CD4-positive, alpha-beta T cell (primary cell): ENCODE measurements at places on chromosomes 12 and 14. TPM values are rescaled to one million over a fixed set of nuclear protein-coding genes. Genes with fewer than 3 reads are reported as not detected.

- DNase-seq = no peak
Measured at GRCh38 chr12:33588725-33589405, 149.2 kb upstream of the SYT10 start.

The TMBIM4 gene
- total RNA-seq = 24.1 TPM

- no peak for DNase-seq
Measured at GRCh38 chr12:44584625-44585024, 291.5 kb downstream of the NELL2 start.

DNA sequence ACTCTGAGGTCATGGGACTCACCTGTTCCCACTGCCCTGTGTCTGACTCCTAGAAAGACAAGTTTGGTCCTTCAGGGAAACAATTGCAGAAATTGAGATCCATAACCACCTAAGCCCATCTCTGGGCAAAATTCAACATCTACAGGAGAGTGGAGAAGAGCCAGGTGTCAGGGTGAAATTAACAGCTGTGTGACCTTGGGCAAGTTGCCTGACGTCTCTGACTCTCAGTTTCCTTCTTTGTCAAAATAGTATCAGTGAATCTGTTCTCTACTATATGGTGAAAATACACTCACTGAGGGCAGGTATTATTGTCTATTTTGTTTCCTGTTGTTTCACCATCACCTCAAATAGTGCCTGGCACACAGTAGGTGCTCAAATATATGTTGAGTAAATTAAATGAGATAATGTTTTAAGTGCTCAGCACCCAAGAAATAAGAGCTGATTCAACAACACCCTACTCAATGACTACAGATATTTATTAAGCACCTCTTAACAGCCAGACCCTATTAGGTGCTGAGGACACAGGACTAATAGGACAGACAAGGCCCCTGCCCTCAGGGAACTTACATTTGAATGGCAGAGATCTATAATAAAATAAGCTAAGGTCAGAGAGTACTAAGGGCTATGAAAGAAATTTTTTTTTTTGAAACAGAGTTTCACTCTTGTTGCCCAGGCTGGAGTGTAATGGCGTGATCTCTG, 14.2 kb upstream of the IFT81 start:
- DNase-seq = no peak

The RIMBP2 gene
- total RNA-seq = not detected

GRCh38 chr12:120536064-120536791, 2.1 kb downstream of the RNF10 start:
- DNase-seq = peak; percentile 10

DNA sequence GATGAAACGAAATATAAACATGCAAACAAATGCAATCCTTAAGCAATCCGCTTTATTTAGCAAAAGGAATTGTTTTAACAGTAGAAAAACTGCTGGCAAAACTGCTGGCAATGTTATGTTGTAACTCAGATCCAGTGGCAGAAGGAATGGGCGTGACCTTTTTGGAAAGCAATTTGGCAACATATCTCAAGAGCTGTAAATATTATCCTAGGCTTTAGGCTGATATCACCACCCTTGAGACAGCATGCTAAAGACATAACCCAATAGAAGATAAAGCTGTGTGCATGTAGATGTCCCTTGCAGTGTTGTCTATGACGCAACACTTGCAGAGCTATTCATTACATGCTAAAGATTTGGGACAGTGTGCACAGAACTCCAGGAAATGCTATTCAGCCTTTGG, 138.5 kb downstream of the DICER1 start:
- DNase-seq = no peak

- DNase-seq = no peak
Measured at GRCh38 chr12:103012884-103013283, 55.4 kb downstream of the ASCL1 start.

- no peak for DNase-seq
Measured at GRCh38 chr12:53972152-53972702, 699 bp upstream of the HOXC11 start.

The BCAT1 gene
- 0.91 TPM for total RNA-seq

- DNase-seq = peak; percentile 8
Measured at GRCh38 chr14:54366736-54367735, 29.8 kb upstream of the CDKN3 start.

The ERH gene
- 87.0 TPM for total RNA-seq

DNA sequence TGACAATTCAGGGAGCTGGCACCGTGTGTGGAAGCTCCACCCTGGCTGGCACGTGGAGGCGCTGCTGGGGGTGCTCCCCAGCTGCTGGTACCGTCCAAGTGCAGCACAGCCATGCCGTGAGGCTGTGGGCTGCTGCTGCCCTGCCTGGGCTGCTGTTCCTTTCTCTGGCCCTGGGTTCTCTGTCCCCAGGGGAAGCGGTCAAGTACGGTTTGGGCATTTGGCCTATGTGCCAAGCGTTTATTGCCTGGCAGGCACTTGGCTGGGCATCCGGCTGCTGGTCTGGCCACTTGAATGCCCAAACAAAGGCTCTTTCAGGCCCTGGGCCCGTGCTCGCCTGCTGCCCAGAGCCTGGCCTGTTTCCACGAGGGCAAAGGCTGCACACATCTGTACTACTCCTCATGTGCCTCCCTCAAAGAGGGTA, 39.6 kb downstream of the RHOF start:
- no peak for DNase-seq

The CCDC60 gene
- not detected for total RNA-seq

The TROAP gene
- total RNA-seq = 0.31 TPM

- DNase-seq = no peak
Measured at GRCh38 chr12:16030744-16031143, 119.6 kb downstream of the DERA start.

The CCDC196 gene
- not detected for total RNA-seq

DNA sequence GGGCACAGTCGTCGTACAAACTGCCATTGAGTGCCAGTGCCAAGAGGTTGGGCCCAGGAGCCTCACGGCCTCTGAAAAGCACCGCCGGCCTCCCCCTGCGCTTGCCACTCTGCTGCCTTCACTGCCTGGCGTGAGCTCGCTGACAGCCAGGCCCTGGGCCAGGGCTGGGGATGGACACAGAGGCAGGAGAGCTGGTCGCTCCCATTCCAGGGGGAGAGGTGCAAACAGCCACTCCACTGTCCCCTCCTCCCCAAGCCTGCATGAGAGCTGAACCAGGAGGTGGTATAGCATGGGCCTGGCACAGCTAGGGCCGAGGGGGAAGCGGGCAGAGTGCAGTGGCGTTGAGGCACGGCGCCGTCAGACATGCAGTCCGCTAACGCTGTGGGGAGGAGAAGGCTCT, 4.6 kb downstream of the ADSS1 start:
- no peak for DNase-seq

GRCh38 chr14:99191395-99192027, 80.5 kb downstream of the BCL11B start:
- DNase-seq = peak; percentile 78

The AKAP3 gene
- 2.0 TPM for total RNA-seq

DNA sequence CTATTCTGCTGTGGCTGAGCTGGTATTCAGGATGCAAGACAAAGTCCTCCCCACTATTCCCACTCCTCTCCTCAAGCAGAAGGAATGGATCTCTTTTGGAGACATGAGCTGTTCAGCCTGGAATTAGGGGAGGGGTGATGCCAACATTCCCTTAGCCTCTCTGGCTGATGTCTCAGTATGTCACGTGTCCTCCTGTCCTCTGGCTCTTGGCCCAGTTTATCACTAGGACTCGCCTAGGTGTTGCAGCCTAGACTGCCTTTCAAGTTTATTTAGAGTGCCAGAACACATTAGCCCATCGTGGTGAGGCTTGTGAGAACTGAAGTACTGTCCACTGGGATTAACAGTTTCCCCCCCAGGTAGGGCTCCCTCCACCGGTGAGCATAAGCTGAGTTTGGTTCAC, 239.9 kb upstream of the MIS18BP1 start:
- no peak for DNase-seq

The KLRD1 gene
- 1.0 TPM for total RNA-seq

The PIK3C2G gene
- total RNA-seq = not detected

GRCh38 chr12:51083126-51083833, at the start of gene CSRNP2:
TSS of gene CSRNP2 (minus strand) at chr12:51083596. CDS start at chr12:51076561, 7,035 bp downstream.
- peak; percentile 97 for DNase-seq

DNA sequence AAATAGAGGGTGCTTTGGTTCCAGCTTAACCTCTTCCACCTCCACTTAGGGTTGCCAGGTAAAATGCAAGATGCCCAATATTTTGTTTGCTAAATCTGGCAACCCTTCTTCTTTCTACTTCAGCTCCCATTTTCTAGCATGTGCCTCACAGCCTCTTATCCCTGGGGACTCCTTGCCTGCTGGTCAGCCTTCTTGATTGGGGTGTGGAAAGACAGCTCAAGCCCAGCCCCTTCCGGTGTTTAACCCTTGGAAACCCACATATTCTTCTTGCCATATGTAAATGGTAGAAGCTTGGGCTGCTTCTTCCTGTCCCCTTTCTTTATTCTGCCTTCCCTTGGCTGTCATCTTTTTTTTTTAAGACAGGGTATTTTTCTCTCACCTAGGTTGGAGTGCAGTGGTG, 5.7 kb downstream of the SPIC start:
- DNase-seq = no peak

GRCh38 chr12:42039176-42039575, 105.5 kb downstream of the GXYLT1 start:
- no peak for DNase-seq

DNA sequence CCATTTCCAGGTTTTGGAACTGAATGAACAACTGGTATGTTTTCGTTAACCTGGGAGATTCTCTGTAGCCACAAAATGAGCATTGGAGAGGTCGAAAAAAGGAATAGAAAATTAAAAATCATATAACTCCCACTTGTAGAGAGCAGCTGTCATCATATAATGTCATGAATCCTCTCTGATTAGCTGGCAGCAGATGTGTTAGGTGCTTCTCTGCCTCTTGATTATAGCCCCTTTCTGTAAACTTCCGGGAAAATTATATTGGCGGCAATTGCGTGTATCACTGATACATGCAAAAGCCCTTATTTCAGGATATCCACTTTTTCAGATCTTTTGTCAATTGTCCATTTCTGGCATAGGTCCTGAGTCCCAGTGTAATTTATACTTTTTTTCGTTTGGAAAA, 31.7 kb downstream of the FGD4 start:
- no peak for DNase-seq

The ACVRL1 gene
- not detected for total RNA-seq

- no peak for DNase-seq
Measured at GRCh38 chr14:23638414-23639047, 2.4 kb downstream of the DHRS2 start.

The RPL6 gene
- total RNA-seq = 1,807 TPM

The UBC gene
- total RNA-seq = 1,389 TPM

DNA sequence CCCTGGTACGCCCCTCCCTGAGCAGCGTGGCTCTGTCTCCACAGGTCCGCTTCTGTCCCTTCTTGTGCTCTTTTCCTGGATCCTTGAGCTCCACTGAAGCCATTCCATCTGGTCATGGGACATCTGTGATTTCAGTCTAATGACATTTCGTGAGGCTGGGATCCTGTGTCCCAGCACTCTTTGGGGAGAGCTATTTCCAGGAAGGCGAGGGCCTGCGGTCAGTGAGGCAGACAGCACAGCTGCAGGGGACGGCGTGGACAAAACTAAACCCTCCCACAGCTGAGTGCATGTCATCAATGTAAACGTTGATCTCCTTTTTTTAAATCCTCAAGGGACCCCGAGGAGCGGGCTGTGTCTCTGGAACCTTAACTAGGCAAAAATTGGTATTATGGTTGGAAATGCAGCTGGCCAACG, 127.7 kb downstream of the DACT1 start:
- no peak for DNase-seq

DNA sequence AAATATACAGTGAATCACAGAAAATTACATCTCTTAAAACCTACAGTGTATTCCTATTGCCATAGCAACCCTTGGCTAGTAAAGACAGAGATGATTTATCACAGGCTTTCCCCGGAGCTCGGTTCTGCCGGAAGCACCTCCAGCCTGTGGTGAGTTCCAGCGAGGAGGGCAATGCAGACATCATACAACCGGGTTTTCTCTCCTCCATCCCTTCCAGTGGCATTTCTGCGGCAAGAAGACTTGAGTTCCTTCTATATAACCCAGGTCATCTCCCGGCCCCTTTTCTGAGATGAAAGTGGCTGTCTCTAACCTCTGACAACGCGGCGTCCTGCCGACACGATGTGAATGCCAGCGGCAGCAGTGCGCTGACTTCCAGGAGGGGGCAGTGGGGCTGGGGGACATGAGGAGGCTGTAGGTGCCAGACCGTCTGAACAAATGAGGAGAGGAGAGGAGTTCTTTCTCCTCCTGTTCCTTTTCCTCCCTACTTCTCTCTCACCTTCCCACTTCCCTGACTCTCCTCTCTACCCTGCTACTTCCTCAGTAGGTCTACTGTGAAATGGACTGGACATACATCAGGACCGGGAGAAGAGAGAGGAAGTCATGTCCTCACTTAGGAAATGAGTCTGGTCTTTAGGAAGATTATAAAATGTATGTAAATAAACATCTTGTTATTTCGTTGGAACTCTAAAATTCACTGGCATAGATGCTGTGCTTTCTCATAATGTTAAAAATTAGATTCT, 68.6 kb upstream of the MAX start:
- peak; percentile 12 for DNase-seq

DNA sequence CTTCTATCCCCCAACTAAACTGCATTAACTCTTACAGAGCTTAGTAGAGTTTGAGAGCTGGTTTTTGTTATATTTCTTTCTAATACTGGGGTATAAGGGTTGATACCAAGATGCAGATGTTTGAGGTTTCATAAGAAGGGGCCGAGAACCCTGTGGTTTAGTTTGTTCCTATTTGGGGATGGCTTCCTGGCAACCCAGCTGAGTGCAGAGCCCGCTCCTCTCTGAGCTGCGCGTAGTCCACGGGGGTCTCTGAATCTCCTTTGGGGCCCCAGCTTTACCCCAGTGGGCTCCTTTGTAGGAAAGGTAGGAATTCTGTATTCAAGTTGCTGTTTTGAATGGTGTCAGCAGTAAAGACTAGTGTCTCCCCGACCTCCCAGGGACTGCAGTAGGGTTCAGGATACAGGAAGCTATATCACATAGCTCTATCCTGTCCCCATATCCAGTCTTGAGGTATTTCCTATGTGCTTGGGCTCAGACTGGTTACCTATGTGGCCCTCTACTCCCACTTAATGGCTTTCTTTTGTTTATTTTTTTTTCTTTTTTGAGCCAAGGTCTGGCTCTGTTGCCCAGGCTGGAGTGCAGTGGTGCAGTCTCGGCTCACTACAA, 25.4 kb downstream of the PLXNC1 start:
- DNase-seq = no peak

DNA sequence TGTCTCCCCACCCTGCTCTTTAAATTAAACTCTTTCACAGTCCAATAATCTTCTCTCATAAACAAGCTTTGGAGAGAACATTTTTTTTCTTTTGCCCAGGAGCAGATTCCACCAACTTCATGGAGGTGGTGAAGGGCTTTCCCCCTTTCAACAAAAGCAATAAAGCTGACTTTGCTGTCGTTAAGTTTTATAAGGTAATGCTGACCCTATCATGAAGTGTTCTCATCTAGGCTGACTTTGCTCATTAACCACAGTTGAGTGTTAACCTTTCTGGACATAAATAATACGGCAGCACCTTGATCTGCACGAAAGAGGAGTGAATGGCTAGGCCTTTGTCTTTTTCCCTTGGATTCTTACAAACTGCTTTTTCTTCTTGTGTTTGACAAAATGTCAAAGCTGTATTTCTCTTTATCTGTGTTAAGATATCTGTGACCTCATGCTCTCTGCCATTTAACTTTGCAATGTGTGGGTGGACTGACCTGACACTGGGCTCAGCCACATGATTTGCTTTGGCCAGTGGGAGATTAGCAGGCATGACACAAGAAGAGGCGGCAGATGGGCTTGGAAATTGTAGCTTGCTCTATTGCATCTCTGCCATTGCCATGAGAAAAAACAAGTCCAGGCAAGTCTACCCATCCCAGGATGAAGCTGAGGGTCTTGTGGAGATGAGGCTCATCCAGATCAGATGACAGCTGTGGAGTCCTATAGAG, 470.9 kb upstream of the CCDC196 start:
- no peak for DNase-seq

- no peak for DNase-seq
Measured at GRCh38 chr12:50400104-50400637, 514 bp upstream of the LARP4 start.

The CLEC4A gene
- total RNA-seq = 1.0 TPM
